ENCODE measurements at places on chromosomes 12 and 14. TPM values are rescaled to one million over a fixed set of nuclear protein-coding genes. Genes with fewer than 3 reads are reported as not detected.

DNA sequence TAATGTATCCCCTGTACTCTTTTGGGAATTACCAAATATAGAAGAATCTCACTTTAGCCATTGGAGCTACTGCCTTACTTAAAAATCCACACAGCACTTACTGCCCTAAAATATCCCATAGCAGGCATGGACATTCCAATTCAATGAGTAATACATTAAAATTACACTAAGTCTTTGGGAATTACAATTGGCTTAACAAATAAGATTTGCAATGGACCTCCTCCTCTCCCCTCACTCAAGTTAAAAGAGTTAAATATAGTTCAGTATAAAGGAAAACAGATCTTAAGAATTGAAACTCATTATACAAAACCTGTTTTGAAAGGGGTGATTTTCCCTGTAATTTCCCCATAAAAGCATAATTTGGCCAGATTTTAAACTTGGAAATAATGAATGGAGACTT lies 477.1 kb downstream of the SLC16A7 start:
- H3K4me3 ChIP-seq = no peak overlapping the region
- no peaks in the 10 kb centered on the region for H3K36me3 ChIP-seq
- no peak for DNase-seq
- no peak overlapping the region for H3K27ac ChIP-seq
- H3K27me3 ChIP-seq = no peaks in the 10 kb centered on the region

- H3K36me3 ChIP-seq = peaks cover 6% of the 10 kb centered on the region
- no peak for DNase-seq
- peak overlapping the region; percentile 57 for H3K27ac ChIP-seq
- no peak overlapping the region for H3K4me3 ChIP-seq
- H3K4me1 ChIP-seq = no peaks in the 10 kb centered on the region
Measured at GRCh38 chr14:103898204-103898603, 30.1 kb upstream of the TDRD9 start.

The ARHGAP9 gene
- total RNA-seq = 3.9 TPM

The COCH gene
- 9.4 TPM for total RNA-seq

All from WTC11 (cell line).